ENCODE measurements at places on chromosomes 4 and X.

GRCh38 chrX:65608026-65608425, 59.4 kb upstream of the MSN start:
- no peak for DNase-seq

DNA sequence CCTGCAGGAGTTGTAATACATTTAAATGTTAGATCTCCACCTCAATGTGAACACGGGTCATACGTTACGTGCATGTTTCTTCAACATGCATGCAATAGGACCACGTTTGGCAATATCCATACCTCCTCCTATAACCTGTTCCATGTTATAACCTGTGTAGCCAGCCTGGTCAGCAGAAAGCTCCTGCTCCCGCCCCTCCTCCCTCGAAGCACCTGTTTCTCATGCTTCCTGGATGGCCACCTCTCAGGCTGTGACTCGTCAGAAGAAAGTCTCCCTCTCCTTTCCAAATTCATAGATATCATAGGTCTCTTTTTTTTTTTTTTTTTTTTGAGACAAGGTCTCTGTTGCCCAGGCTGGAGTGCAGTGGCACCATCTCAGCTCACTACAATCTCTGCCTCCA, 96.5 kb downstream of the HMX1 start:
- DNase-seq = no peak

GRCh38 chrX:78838709-78839108, 91.2 kb downstream of the LPAR4 start:
- no peak for DNase-seq

- DNase-seq = no peak
Observed at GRCh38 chr4:94397635-94398034, 54.1 kb upstream of the PDLIM5 start.

- no peak for DNase-seq
Observed at GRCh38 chrX:24002167-24002566, 24.8 kb downstream of the KLHL15 start.

GRCh38 chrX:150229030-150229429, 134.1 kb upstream of the MAMLD1 start:
- no peak for DNase-seq

Data from DMS153 (cell line).